CD4-positive, alpha-beta T cell treated with Interleukin-17A for 4 hours (primary cell): ENCODE measurements at places on chromosomes 5 and 9.

DNA sequence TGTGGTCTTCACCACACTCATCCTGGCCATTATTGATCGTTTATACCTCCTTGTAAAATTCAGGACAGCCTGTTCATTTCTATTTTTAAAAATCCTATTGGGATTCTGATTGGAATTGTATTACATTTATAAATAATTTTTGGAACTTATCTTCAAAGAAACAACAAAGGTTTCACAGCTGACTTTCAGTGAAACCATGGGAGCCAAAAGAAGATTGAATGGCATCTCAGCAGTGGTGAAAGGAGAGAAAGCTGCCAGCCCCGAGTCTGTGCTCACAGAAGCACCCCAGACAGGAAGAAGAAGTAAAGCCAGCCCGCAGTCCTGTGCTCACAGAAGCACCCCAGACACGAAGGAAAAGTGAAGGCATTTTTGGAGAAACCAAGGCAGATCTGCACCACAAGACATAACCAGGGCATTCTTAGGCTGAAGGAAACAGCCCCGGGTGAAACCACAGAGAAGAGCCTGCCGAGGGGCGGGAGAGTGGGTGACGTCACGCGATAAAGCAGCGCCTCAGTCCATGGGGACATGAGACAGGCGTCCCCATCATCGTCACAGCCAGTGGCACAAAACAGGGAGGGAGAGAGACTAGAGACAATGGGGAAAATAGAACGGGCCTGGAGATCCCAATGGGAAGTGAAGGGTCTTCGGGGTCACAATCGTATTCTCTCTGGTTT lies 42.5 kb upstream of the SLC9A3 start:
- no peak for DNase-seq

- DNase-seq = no peak
Measured at GRCh38 chr5:107672211-107673038, 1.7 kb upstream of the EFNA5 start.

- DNase-seq = no peak
Measured at GRCh38 chr9:129122133-129122532, 10.9 kb downstream of the PTPA start.

DNA sequence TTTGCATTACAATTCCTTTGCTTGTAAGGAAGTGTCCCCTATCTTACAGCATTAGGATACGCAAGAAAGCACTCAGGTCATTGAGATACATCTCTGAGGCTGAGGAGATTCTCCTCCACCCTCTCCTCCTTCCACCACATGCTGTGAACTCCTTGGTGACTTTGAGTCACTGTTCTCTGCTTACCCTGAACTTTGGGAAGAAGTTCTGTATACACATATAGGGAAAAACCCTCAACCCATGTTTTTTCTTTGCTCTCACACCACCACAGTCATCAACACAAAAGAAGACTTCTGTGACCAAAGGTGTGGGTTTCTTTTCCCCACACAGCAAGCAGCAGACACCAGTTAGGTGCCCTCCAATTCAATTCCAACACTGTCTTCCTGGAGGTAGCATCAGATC lies 38.1 kb downstream of the CNOT6 start:
- DNase-seq = no peak

- no peak for DNase-seq
Measured at GRCh38 chr5:23026252-23027170, 173.4 kb upstream of the CDH12 start.

DNA sequence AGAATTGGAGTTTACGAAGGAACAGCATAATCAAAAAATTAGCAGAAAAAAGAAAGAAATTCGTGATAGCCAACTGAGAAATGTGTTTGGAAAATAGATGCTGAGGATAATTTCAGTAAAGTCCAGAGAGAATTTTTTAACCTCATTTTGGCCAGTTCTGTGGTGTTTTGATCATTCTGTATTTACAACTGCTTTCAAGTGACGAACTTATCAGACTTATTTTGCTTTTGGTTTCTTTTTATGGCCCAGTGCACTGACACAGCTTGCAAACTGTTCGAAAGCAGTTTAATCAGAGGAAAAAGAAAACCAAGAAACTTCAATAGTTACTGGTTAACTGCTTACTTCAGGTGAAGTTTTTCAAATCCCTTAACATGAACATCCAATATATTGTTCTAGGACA lies 1.9 kb downstream of the SDHA start:
- no peak for DNase-seq

- DNase-seq = no peak
Measured at GRCh38 chr5:163363389-163363788, 74.0 kb upstream of the CCNG1 start.
